ENCODE measurements at places on chromosomes 6 and 20.

DNA sequence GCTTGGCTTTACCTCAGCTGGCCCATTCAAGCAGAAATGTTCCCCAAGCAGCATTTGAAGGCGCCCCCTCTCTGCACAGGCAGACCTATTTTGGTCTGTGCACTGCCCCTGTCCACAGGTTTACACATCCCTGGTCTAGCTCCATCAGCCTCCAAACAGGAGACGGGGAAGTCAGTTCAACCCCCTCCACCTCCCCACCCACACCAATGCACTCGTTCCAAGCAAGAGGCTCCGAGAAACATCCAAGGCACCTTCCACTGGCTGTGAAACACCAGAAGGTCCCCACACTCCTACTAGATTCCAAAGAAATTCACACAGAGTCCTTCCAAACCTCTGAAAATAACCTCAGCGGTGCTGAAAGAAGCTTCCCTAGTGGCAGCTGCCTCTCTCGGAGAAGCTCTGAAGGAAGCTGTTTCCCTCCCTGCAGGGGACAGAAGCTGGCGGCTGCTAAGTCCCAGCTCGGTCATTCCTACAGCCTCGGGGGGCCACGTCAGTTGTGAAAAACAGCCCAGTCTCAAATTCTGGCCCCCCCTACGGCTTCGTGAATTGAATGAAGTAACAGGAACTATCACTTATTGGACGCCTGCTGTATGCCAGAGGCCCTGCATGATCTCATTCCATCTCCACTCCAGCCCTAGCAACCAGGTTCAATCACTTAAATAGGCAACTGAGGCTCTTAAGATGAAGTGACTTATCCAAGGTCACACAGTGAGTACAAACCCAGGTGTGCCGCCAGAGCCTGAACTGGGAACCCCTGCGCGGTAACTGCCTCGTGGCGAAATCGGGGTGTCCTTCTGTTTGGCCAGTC, 815 bp downstream of the SPATA2 start:
- DNase-seq: no peak

DNA sequence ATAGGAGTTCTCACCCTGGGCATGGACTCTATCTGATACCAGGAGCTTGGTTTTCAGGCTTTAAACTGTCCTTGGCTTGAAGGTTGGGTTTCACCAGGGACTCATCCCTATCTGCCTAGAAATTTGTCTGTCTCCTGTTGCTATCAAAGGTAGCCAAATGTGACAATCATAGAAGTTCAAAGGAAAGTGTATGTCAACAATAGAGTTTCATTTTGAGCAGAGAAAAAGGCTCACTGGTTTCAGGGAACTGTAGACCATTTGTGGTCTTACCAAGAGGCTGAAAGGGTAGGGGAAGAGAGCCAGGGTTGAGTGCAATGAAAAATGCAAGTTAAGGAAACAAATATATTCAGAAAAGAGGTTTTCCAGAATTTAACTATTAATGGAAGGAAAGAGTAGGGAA, 966.8 kb upstream of the CITED2 start:
- DNase-seq: no peak

DNA sequence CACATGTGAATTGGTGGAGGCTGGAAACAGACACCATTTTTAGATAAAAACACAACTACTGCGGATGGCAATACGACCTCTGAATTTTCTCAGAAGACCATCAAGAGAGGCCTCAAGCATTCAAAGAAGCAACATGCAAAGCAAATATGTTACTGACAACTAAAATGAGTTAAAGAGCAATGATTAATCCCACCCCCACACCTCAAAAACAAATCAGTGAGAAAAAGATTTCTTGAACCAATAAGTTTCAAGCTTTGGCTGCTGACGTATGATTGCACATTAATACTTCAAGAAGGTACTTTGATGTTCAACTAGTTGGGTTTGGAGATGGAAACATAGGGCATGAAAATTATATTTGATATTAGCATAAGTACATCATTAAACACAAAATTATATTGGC, 982 bp downstream of the MMUT start:
- DNase-seq: no peak

DNA sequence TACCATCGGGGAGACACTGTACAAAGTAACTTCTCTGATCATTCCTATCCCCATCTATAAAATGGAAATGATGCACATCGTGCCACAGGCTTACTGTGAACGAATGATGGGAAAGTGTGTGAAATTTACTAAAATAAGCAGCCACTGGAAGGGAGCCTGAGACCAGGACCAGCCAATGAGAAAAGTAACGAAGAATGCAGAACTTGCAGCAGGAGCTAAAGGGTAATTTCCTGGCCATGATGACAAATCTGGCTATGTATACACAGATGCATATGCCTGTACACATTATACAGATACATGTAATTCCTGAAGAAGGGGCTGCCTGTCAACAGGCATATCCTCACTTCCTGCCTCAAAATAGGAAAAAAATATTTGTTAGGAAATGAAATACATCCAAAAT, 47.4 kb downstream of the GMDS start:
- DNase-seq: no peak

DNA sequence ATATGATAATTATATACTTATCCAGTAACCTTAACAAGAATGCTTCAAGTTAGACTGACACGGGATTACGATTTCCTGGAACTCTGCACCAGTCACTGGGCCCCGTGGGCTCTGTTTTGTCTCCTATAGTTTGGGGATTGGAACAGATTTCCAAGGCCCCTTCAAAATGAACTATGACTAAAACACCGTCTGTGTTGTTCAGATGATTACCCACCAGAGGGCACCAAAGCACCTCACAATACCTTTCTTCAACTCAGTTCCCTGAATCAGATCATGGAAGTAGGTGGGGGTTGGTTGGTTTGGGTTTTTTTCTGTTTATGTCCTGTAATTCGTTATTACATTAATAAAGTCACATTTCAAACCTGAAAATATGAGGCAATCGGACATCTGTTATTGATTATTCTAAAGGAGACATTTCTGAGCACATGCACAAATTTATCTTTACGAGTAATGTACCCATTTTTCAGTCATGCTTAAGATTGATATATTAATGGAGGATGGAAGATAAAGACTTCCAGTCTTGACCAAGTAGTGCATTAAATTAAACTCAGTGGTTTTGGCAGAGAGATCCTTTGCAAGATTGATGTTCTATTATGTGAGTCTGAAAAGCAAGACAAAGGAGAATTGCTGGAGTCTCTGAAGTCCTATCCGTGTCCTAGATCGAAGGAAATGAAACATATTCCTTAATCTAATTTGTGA, 112.0 kb upstream of the COL21A1 start:
- DNase-seq: peak; percentile 46

GRCh38 chr20:11249683-11250082, 575.9 kb upstream of the JAG1 start:
- no peak for DNase-seq

- DNase-seq: no peak
Measured at GRCh38 chr6:134413241-134413643, 95.3 kb upstream of the SGK1 start.

- no peak for DNase-seq
Measured at GRCh38 chr20:47405775-47406325, 49.4 kb upstream of the ZMYND8 start.

DNA sequence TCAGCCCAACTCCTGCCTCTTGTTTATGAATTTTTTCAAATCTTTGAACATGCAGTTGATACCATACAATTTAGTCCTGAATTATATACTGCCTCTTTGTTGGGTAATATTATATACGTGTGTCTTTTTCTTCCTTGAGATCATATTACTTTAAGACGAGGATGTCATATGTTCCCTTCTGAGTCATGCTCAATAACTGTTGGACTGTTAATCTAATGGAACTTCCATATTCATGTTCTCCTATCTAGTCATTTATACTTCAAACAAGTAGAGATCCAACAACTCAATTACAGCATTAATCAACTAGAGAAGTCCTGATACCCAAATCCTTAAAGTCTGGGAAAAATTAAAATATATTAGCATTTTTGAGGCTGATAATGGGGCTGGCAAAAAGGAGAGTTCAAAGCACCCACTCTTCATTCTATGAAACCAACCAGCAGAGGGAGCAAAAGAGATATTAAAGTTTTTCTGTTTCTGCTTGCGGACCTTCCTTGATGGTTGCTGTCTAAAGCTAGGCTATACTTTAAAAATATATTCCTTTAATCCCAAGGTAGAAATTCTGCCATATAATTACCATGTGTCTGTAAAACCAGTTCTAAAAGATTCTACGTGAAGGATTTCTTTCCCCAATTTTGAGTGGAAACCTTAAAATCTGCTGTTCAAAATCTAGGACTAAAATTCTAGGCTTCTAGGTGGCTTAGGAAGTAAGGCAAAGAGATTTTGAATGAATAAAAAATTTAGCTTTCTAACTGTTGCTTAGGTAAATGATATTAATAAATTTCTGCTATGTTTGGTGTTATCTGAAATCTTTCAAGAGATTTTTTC, 498.9 kb downstream of the BCKDHB start:
- DNase-seq: peak; percentile 53

DNA sequence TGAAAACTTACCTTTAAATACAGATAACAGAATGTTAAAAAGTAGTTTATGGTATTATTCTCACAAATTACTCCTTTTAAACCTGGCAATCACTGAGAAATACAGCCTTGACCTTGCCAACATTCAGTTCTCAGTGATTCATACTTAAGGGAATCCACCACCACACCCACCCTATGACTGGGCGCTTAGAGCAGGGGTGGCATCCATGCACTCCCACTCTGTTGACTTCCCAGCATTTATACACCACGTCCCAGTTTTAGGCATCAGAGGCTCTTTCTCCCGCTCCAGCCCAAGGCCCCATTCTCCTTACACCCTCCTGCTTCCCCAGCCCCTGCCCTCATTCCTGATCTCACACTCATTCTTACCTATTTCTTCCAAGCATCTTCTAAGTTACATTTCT, 16.3 kb downstream of the TRAF3IP2 start:
- no peak for DNase-seq

DNA sequence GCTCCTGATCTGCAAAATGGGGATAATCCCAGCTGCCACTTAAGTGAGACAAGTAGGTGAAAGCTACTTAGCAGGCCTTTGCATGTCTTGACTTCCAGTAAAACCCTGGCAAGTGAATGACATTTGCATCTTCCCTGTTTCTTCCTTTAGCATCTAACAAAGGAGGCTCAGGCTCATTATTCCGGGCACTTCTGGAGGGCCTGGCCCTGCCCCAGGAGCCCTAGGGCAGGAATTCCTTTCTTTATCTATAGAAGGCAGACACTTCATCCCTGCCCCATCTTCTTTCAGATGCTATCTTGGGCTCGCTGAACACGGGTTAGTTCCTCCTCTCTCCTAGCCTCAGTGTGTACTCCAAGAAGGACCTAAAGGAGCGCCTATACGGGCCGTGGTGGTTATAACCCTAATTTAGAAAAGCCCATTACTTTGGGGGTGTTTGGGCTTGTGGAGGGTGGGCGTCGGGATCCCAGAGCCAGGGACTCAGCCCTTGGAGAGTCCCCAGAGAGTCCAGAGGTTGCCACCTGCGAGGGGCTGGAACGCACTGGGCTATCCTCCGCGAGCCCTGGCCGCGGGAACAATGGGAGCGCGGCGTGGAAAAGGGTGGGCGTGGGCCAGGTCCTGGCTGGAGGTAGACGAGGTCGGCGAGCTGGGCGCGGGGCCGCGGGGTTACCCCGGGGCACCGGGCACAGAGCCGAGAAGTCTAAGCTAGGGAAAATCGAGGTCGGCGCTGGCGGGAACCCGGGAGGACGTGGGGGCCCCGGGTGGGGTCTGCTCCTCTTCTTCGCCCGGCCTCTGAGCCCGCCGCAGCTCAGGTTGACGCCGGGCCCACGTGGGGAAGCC, 62.8 kb upstream of the EPB41L1 start:
- no peak for DNase-seq

DNA sequence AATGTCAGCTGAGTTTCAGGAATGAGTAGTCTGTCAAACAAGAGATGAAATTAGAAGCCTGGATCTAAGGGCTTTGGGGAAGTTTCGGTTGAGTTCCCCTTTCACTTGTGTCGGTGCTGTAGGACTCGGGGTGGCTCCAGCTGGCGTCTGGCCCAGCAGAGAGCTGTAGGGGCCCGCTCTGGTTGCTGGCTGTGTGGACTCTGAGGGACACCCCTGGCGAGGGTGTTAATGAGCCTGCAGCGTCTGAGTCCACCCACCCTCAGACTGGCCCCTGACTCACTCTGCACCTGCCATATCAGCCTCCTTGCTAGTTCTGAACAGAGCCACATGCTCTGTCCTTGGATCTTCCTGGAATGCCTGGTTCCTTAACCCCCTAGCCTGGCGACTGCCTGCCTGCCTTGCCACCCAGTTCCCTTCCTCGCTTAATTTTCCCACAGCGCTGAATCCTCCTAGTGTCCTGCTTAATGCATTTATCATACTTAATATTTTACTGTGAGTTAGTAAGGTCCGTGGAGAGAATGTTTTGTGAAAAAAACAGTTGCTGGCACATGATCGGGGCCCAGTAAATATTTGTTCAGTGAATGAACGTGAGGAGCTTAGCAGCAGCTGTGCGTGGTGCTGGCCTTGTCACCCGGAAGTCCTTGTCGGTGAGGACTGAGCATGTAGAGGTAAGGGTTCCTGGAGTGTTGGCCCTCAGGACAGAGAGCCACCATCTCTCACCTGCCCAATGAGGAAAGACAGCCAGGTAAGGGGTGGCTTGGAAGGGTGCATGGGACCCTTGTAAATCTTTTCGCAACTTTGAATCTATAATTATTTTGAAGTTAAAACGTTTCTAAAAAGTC, 1.6 kb downstream of the DNAJC5 start:
- DNase-seq: peak; percentile 80

DNA sequence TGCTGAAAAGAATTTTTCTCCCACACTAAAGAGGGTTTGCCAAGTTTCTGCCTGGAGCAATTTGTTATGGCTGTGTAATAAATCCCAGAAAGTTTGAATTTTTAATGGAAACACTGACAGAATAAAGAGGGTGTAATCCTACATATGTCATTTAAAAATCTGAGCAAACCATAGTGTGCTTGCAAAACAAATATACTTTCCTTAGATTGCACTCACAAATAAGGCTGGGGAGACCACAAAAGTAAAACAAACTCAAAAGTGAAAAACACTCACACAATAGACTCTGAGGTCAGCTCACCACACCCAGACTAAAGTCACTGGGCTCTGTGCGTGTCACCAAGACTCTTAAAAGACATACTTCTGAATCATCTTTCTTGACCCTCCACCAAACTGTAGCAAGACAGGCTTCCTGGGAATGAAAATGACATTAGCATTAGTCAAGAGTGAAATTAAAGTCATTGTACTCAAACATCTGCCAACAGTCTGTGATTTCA, 4.8 kb upstream of the ATXN1 start:
- DNase-seq: no peak

DNA sequence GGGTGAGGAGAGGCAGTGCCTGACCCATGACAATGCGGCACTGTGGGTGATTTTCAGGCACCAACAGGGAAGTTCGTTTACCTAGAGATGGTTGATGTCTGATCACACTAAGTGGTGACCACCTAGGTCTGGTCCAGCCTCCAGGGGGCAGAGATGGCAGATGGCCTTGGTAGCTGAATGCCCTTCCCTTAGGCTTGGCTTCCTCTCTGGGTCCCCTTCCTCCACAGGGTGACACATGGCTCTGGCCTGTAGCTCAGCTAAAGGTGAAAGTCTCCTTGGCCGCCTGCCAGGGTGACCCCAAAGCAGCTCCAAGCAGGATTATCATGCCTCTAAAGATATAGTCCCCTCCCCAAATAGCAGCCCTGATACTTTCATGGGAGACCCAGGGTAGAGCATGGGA, 6.4 kb downstream of the GDAP1L1 start:
- DNase-seq: no peak

GRCh38 chr6:71284785-71285184, 3.8 kb upstream of the OGFRL1 start:
- no peak for DNase-seq
